ENCODE measurements at places on chromosomes 12 and 14.

GRCh38 chr14:39467889-39468524 lies 35.8 kb upstream of the FBXO33 start:
- no peak for DNase-seq

GRCh38 chr12:42589465-42590329 lies at the start of gene PRICKLE1:
TSS of gene PRICKLE1 (minus strand) at chr12:42589746. CDS start at chr12:42472516, 117,230 bp downstream.
- no peak for DNase-seq

DNA sequence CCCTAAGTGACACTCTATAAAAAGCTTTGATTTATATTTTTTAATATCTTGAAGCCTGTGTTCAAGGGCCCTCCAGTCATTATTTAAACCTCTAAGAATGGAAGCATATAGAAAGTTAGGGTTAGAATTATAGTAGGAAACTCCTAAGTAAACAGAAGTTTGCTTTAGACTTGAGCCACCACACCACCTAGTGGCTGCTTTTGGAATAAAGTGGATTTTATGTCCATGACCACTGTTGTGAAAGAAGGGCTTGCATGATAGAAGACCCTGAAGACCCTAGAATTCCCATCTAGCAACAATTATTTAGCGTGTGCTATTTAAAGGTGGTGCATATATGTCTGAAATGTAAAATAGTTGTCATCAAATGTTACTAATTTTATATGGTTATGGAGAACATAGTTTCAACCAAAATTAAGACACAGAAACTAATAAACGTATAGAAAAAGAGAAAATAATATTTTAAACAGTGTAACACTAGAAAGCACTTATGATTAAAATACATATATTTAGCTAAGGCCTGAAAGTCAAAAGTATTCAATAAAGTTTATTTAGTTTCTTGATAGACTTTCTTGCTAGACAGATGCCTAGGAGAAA lies 21.3 kb downstream of the LRRIQ1 start:
- no peak for DNase-seq

DNA sequence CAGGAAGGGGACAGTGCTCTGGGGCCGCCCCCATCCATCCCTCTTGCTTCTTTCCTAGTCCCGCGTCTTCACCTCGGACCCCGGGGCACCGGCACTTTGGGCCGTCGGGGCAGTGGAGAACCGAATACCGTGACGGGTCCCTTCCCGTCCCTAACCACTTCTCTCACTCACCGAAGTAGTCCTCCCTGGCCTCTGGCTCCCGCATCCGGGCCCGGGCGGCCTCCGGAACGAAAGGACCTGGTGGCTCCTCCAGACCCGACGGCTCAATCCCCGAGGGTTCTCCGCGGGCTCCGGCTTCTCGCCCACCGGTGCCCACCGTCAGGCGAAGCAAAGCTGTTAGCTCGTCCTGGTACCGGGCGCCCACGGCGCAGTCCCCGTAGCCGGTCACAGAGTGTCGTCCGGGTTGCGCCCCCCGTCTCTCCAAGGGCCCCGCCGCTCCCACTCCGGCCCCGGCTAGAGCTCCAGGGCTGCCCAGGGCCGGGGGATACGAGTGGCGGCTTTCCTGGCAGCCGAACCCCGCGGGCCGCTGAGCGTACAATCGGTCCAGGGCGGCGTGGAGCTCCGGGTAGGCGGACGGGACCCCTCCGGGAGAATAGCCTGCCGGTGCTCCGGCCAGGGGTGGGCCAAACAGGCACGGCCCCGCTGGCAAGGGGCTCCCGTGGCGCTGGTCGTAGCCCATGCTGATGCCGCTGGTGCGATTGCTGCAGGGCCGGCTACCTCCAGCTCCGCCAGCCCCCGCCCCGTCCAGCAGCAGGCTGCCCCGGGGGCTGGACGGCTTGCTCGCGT lies 1.1 kb downstream of the AJUBA start:
- DNase-seq = no peak

- DNase-seq = no peak
Measured at GRCh38 chr12:49187184-49187583, 1.7 kb downstream of the TUBA1A start.

- DNase-seq = no peak
Measured at GRCh38 chr12:19200261-19200660, 70.7 kb downstream of the PLEKHA5 start.

- DNase-seq = no peak
Measured at GRCh38 chr14:62778310-62778709, 266.9 kb downstream of the KCNH5 start.

DNA sequence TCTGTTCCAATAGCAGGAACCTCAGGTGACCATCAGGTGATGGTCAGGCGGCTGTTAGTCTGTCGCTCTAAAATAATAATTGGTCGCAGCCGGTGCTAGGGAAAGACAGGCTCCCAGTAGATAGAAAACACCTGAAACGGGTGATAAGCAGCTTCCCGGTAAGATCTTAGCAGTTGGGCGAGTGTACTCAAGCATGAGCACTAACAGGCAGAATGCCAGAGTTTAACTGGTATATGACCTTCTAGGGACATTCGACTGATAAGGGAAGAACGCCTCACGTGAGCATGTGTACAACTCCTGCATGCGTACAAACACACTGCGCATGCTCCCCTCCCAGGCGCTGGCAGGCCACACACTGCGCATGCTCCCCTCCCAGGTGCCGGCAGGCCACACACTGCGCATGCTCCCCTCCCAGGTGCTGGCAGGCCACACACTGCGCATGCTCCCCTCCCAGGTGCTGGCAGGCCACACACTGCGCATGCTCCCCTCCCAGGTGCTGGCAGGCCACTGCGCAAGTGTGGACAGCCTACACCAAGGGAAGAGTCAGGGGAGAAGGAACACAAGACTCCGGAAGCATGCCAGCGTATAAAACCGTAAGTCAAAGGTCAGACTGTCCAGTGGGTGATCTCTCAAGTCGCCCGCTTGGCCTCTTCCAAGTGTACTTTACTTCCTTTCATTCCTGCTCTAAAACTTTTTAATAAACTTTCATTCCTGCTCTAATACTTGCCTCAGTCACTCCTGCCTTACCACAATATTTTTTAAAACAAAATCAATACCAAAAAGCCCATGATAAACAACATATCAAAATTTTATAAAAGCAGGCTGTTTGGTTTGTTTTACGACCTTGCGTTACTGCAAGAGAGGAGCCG lies 24.5 kb downstream of the GPRC5D start:
- DNase-seq = peak; percentile 5

- DNase-seq = no peak
Measured at GRCh38 chr14:104730487-104730886, 6.5 kb downstream of the ADSS1 start.

- no peak for DNase-seq
Measured at GRCh38 chr12:42868291-42868690, 278.7 kb upstream of the PRICKLE1 start.

DNA sequence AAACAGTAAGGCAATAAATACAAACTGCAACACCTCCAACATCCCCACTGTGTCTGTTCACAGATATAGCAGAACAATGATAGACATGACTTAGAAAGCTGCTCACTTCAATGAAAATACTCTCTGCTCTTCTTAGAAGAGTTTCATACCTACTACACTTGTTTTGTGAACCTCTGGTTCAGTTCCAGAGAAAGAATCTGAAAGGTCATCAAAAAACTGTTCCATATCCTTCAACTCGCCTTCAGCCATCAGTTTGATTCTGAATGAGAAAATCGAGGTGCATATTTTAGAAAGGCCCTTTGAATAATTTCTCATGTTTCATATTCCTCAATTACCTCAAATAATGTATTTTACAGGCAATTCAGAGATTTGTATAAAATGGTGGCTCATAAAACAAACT lies 5.5 kb downstream of the ANAPC5 start:
- no peak for DNase-seq

DNA sequence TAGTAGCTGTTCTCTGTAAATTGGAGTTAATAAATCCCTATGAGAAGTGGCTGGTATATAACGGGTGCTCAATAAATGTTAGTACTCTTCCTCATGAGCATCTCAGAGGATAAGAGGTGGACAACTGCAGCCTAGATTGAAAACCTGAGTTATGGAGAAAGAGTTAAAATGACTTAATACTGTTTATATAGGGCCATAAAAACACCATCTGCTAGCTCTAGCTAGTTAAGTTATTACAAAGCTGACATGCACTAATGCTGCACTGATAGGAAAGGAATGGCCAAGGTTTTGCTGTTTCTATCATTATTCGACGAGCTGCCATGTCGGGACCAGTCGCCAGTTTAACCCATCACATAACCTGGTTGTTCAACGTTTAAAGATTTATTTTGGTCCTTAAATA lies 72.0 kb upstream of the SEL1L start:
- DNase-seq = no peak

DNA sequence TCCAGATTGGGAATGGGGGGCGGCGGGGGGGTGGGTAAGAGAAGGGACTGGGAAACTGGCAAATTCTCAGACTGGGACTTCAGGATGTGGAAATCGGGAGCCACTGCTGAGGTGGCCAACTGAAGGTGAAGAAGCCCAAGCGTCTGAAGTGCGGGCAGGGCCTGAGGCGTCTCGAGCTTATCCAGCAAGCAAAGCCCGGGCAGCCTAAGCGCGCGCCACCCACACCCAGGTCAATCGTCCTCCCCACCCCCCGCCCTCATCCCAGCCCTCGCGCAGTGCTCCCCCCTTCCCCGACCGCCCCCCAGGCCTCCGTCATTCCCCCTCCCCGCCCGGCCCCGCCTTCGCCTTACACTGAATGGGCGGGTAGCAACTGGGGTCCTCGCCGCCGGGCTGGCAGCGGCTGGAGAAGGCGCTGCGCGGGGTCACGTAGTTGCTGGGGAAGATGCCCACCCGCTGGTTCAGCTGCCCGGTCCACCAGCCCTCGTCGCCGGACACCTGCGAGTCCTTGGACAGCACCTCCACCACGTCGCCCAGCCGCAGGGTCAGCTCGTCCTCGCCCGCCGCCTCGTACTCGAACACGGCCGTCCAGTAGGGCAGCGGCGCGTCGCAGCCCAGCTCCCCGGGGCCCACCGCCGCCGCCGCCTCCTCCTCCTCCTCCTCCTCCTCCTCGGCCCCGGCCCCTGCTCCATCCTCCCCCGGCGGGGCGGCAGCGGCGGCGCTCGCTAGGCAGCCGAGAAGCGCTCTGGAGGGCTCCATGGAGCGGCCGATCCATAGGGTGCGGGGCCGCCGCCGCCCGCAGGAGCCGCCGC lies 693 bp downstream of the MAP3K9 start:
- DNase-seq = peak; percentile 24

- no peak for DNase-seq
Measured at GRCh38 chr12:98885778-98886177, 240.7 kb downstream of the APAF1 start.

- DNase-seq = no peak
Measured at GRCh38 chr12:30357766-30358490, 337.7 kb downstream of the IPO8 start.

DNA sequence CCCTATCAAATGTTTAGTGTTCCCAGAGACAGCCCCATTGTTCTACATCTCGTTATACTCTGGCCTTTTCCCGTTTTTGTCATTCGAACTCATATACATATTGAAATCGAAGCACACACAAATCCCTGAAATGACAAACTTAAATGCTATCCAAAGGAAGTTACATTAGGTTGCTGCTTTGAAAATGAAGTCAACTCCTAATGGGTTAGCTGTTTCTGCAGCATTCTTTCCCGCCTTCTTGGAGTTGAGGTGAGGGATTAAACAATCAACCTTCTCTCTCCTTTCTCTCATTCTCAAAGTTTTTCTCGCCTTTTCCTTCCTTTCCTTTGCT lies 642 bp upstream of the PHC1 start:
- DNase-seq = no peak

DNA sequence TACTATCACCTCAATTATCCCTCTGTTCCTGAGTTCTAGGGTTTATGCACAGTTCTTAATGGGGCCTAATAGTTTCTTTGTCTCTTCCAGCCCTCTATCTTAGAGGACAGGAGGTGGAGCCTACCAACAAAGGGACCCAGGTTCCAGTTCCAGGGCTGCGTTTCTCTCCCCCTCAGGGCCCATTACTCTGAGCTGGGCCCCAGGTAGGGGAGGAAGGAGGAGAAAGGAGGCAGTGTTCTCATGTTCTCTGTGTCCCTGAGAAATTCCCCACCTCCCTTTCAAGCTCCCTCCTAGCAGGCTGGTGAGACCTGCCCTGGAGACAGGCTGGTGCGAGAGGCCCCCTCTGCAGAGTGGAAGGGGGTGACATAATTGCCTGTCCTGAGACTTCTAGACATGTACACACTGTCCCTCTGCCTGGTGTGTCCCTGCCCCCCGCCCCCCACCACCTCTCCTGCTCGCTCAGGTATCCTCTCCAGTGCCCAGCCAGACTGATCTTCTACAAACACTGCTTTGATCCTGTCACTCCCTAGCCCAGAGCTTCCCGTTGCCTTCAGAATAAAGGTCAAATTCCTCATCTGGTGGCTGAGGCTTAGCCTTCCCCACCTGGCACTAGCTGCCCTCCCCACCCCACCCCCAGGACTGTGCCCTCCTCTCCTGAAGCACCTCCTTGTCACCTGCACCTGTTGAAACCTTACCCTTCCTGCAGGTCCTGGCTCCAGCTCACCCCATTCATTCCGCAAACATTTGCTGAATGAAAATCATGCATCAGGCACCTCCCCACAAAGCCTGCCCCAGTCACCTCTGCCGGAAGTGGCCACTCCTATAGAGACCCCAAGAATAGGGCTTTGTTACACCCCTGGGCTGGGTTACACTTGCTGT lies 21.1 kb upstream of the KRT8 start:
- DNase-seq = no peak

- no peak for DNase-seq
Measured at GRCh38 chr12:56141946-56142784, 10.2 kb upstream of the MYL6B start.

- no peak for DNase-seq
Measured at GRCh38 chr12:88300931-88301330, 158.8 kb downstream of the TMTC3 start.

- no peak for DNase-seq
Measured at GRCh38 chr12:14554281-14555007, 13.2 kb downstream of the PLBD1 start.
